Hair follicular keratinocyte (primary cell): ENCODE measurements at places on chromosomes 6 and 20. TPM values are rescaled to one million over a fixed set of nuclear protein-coding genes. Genes with fewer than 3 reads are reported as not detected.

The FIG4 gene
- total RNA-seq: 6.9 and 12.4 TPM in 2 replicates

The CTCFL gene
- total RNA-seq: not detected in 2 replicates

The TUBB1 gene
- not detected in 2 replicates for total RNA-seq

The PACSIN1 gene
- not detected in 2 replicates for total RNA-seq

The LZTS3 gene
- 6.4 and 9.4 TPM in 2 replicates for total RNA-seq

The TMC2 gene
- not detected in 2 replicates for total RNA-seq

The SLC12A5 gene
- 0.23 and 0.76 TPM in 2 replicates for total RNA-seq

The NNAT gene
- total RNA-seq: 0.30 TPM in 1 of 2 replicates, not detected in the other

The PNLDC1 gene
- total RNA-seq: 0.94 TPM in 1 of 2 replicates, not detected in the other

The FOXA2 gene
- total RNA-seq: 6.2 and 6.7 TPM in 2 replicates
